Hair follicular keratinocyte (primary cell): ENCODE measurements at places on chromosomes 16 and 17. TPM values are rescaled to one million over a fixed set of nuclear protein-coding genes. Genes with fewer than 3 reads are reported as not detected.

Gene KRTAP9-8
- not detected in 2 replicates for total RNA-seq

Gene KRT16
- 260 and 387 TPM in 2 replicates for total RNA-seq

Gene EVI2B
- total RNA-seq: 0.47 and 1.5 TPM in 2 replicates

Gene GALR2
- total RNA-seq: 0.42 TPM in 1 of 2 replicates, not detected in the other

Gene MT1A
- total RNA-seq: 3.5 and 5.2 TPM in 2 replicates
